Activated CD8-positive, alpha-beta memory T cell treated with anti-CD3 and anti-CD28 coated beads for 1 hour (primary cell): ENCODE measurements at places on chromosomes 11 and 22.

- no peak for DNase-seq
Observed at GRCh38 chr11:14443638-14444037, 56.0 kb downstream of the COPB1 start.

GRCh38 chr11:122050021-122050690 lies 65.9 kb downstream of the BLID start:
- no peak for DNase-seq

- DNase-seq: no peak
Observed at GRCh38 chr11:15863411-15863810, 492.9 kb downstream of the SOX6 start.

- DNase-seq: no peak
Observed at GRCh38 chr22:46428602-46429324, 93.2 kb downstream of the TRMU start.

DNA sequence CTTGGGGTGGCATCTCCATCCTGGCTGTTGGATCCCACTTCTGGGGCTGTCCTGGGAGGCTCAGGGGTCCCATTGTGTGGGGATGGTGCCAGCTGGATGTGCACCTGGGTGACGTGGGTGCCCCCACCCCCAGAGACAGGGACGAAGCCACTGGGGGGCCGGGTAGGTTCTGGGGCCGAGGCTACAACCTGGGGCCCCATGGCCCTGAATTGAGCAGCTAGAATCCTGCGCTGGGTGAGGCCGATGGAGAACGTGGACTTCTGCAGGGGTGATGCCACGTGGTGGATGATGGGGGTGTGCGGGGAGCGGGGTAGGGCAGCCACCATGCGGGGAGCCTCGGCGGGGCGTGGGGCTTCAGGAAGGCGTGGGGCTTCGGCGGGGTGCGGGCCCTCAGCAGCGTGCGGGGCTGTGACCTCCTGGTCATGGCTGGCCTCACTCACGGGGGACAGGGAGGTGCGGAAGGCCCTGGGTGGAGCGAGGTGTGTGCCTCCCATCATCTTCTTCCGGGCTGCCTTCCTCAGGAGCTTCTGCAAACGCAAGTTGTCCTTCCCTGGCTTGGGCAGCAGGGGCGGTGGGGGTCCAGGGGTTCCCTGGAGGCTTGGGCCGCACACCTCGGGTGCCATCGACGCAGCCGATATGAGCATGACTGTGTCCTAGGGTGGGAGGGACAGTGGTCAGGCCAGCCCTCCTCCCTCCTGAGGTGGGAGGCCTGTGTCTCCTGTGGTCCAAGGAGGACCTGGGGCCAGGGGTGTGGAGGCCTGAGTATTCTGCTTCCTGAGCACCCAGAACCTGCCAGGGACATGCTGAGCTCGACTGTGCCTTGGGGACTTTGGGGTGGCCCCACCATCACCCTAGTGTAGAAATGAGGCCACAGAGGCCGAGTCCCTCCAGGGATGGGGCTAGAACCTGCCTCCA lies 1.5 kb downstream of the PRR33 start:
- DNase-seq: no peak

DNA sequence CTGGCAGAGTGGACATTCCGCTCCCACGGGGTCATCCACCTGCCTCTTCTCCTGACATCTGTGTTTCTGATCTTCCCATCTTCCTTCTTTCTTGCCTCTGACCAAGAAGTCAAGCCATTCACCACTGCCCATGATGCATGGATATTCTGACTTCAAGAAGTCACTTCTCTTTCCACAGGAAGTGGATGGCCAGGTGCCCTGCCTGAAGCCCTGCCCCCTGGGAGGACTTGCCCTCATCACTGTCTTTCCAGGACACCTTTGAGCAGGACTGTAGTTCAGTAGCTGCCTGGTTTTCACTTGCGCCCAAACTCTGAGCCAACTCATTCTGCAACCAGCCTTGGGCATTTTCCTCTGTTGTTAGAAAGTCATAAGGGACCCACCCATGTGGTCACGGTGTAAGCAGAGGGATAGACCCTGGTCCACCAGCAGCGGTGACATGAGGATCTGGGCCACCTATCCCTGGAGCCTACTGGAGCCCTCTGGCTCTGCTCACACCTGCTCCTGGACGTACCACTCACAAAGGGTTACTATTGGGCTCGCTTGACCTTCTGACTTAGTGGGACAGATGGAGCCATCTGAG lies 6.9 kb downstream of the CYTH4 start:
- DNase-seq: no peak

DNA sequence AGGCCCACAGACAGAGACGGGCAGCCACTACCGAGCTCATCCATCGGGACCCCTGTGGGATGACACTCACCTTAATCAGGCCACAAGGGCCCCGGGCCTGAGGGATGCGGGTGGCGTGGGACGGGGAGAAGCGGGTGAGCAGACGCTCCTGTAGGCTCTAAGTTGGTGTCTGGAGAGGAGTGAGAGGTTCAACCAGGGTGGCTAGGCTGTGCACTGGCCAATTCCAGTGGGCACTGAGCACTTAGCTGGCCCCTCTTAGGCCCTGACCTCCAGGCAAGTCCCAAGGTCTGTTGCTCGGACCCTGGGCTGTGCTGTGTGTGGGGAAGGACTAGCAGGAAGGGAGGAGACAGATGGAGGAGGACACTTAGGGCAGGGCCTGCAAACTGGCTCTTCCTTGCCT lies 139.3 kb downstream of the ST3GAL4 start:
- no peak for DNase-seq

GRCh38 chr22:24106385-24107381 lies 74.6 kb upstream of the SUSD2 start:
- no peak for DNase-seq

- DNase-seq: no peak
Observed at GRCh38 chr11:119805663-119806062, 76.7 kb upstream of the NECTIN1 start.

DNA sequence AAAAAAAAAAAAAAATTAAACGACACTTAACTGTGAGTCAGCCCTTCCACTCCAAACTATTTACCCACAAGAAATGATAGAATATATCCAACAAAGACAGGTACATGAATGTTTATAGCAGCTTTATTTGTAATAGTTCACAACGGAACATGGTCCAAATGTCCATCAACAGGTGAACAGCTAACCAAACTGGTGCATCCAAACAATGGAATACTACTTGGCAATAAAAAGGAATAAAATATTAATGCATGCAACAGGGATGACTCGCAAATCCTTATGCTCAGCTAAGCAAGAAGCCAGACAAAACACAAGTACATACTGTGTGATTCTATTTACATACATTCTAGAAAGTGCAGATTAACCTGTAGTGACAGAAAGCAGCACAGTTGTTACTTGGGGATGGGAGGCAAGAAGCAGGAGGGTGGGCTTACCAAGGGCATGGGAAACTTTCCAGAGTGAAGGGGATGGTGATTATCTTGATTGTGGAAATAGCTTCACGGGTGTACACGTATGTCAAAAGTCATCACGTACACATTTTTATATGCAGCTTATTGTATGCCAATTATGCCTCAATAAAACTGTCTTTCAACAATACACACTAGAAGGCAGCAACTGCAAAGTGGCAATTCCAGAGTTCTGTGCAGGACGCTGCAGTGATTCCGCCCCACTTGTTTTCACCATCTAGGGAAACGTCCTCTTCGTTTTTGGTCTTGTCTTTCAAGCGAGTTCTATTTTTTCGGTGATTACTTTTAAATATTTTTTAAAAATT lies 6.7 kb upstream of the SF1 start:
- DNase-seq: no peak

GRCh38 chr11:19374151-19374569 lies 133.4 kb upstream of the E2F8 start:
- no peak for DNase-seq

GRCh38 chr11:35174666-35175065 lies 35.7 kb downstream of the CD44 start:
- no peak for DNase-seq

DNA sequence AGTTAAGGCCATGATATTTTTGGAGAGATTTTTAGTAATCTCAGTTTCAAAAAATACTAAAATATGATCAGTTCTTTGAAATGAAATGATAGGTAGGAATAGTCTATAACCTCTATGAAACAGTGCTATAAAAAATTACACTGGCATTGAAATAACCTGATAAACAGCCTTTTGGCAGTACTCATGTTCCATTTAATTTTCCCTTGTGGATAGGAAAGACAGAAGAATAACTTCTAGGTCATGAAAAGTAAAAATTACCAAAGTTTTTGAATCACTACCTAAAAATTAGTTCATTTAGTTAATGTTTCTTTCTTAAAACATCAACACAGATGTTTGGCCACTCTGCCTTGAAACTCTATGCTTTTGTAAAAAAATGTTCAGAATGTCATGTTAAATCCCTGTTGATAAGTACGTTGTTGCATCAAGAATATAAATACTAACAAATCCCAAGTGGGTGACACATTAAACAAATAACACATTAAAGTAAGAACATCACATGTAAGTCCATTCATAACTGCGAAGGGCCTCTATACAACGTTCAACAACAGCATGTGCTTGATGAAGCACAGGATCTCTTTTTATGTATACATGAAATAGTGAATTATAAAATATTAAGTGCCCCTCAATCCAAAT lies 290.2 kb downstream of the SWAP70 start:
- no peak for DNase-seq

- no peak for DNase-seq
Observed at GRCh38 chr11:128963744-128964325, 21.2 kb upstream of the TP53AIP1 start.

DNA sequence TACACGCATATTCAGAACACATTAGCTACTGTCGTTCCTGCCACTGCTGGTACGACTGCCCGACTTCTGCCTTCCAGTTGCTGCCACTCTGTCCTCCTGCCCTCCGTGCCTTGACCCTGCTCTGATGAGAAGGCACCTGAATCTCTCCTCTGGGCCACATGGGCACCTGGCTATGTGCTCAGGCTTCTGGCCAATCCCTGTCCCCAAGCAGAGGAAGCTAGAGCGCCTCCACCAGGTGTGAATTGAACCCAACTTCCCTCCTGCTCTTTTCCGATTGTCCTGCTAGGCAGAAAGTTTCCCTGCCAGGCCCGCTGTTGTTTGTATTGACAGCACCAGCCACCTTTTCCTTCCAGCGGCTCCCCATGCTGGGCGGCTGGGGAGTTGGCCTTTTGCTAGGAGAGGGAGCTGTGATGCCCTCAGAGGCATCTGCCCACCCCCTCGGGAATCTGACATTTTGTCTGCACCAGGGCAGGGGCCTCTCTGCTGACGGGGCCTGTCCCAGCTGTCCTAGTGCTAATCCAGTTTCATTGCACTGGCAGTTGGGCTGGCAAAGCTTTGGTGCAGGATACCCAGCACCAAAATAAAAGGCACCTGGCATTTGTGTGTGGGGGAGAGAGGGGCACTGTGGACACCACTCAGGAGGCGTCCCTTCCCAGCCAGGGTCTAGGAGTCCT lies 118.0 kb downstream of the GRIK4 start:
- no peak for DNase-seq

DNA sequence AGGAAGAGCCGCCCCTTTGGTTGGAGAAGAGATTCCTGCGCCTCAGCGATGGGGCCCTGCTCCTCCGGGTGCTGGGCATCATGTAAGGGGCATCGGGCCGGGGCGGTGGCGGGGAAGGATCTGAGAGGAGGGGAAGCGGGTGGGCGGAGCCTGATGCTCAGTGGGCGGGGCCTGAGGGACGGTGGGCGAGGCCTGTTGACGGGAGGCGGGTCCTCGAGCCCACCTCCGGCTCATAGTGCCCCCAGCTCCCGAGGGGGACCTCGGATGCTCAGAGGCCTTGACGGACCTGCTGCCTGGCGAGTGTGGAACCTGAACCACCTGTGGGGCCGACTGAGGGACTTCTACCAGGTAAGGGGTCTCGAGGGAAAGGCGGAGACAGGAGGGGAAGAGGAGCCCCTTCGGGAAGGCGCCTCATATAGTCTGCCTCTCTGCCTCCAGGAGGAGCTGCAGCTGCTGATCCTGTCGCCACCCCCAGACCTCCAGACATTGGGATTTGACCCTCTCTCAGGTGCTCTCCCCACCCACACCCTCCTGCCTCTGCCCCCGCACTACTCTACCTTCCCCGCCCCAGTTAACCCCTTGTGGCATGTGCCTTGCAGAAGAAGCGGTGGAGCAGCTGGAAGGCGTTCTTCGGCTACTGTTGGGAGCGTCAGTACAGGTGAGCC lies 799 bp downstream of the CCDC88B start:
- peak; percentile 75 for DNase-seq

DNA sequence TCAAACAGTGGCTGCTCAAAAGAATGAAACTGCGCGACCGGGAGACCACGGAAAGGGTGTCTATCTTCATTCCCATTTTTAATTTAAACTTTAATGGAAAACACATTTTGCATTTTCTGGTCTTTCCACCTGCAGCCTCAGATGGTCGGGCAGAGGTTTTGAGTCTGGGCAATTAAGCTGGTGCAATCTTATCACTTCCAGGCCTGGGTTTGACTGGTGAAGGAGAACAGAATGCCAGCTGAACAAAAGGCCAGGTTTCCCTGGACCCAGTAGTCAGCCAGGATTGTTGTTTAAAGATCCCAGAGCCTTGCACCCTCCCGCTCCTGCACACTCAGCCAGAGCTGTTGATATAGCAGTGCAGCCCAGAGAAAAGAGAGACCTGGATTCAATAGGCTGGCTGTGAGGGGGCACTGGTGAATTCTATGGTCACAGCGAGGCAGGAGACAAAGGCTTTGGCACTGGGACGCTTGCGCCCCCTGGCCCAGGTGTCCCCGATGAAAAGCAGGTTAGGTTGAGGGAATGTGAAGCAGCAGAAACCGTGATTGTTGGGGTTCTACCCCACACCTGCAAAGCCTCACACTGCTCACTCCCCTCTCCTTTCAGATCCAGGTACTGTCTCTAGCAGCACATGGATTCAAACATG lies 83.6 kb downstream of the FLI1 start:
- no peak for DNase-seq

- no peak for DNase-seq
Observed at GRCh38 chr11:3959903-3960265, 104.4 kb downstream of the STIM1 start.

GRCh38 chr11:76086743-76087635 lies 119.3 kb downstream of the WNT11 start:
- DNase-seq: no peak

GRCh38 chr11:44564166-44564565 lies 1.3 kb upstream of the CD82 start:
- DNase-seq: no peak

- no peak for DNase-seq
Observed at GRCh38 chr11:38582756-38583155, 1984.7 kb upstream of the RAG2 start.
